Activated CD8-positive, alpha-beta T cell treated with anti-CD3 and anti-CD28 coated beads for 36 hours (primary cell): ENCODE measurements at places on chromosomes 13 and 19. TPM values are rescaled to one million over a fixed set of nuclear protein-coding genes. Genes with fewer than 3 reads are reported as not detected.

NMRK2 gene
- total RNA-seq = not detected

FXYD7 gene
- total RNA-seq = 0.38 TPM

TINCR gene
- total RNA-seq = 0.50 TPM

CEACAM16 gene
- total RNA-seq = not detected

DENND1C gene
- 61.2 TPM for total RNA-seq

CEACAM3 gene
- total RNA-seq = not detected

MCEMP1 gene
- total RNA-seq = not detected

SULT2A1 gene
- not detected for total RNA-seq

ATF5 gene
- 11.8 TPM for total RNA-seq

USHBP1 gene
- total RNA-seq = 0.29 TPM
